Regular cardiac myocyte (primary cell): ENCODE measurements at places on chromosomes 12 and 14. TPM values are rescaled to one million over a fixed set of nuclear protein-coding genes. Genes with fewer than 3 reads are reported as not detected.

RASSF8 gene
- 117 and 144 TPM in 2 replicates for total RNA-seq

TAS2R14 gene
- 1.5 and 3.7 TPM in 2 replicates for total RNA-seq

CRIP2 gene
- 35.2 and 70.4 TPM in 2 replicates for total RNA-seq

CCDC177 gene
- under 0.01 TPM in 2 replicates for total RNA-seq

KRT82 gene
- total RNA-seq: not detected in 2 replicates

TRIM9 gene
- total RNA-seq: under 0.01 and 0.28 TPM in 2 replicates
